GM04503 (cell line): ENCODE measurements at places on chromosomes 6 and 20.

GRCh38 chr20:51400051-51400926 is 142.2 kb downstream of the NFATC2 start:
- no peak for DNase-seq

GRCh38 chr6:121697921-121698320 is 262.5 kb downstream of the GJA1 start:
- DNase-seq, result no peak

GRCh38 chr6:49257549-49257948 is 205.5 kb downstream of the MMUT start:
- DNase-seq, result no peak

- no peak for DNase-seq
Observed at GRCh38 chr20:57548177-57549058, 12.5 kb upstream of the PCK1 start.

DNA sequence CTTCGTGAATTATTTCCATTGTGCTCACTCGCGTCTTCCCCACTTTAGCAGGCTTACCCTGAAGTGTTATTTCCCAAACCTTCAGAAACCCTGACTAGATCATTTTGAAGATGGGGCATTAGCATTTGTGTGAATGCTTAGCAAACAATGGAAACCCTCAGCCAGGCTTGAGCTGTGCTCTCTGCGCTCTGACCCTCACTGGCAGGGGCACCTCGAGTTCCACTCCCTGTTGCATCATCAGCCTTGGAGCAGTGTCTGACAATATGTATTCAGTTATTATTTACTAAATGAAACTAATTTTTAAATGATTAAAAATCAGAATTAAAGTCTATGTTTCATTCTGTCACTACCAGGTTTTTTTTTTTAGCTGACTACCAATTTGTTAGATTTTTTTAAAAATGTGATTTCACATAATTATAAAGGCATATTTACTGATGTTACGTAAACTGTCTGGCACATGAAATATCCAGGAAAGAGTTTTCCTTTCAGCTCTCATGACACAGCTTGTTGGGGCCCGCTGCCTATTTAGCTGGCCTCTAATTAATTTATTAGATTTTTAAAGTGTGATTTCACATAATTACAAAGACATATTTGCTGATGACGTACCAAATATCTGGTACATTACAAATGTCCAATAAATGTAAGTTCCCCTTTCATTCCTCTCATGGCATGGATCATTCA is 155.2 kb downstream of the PACRG start:
- no peak for DNase-seq

DNA sequence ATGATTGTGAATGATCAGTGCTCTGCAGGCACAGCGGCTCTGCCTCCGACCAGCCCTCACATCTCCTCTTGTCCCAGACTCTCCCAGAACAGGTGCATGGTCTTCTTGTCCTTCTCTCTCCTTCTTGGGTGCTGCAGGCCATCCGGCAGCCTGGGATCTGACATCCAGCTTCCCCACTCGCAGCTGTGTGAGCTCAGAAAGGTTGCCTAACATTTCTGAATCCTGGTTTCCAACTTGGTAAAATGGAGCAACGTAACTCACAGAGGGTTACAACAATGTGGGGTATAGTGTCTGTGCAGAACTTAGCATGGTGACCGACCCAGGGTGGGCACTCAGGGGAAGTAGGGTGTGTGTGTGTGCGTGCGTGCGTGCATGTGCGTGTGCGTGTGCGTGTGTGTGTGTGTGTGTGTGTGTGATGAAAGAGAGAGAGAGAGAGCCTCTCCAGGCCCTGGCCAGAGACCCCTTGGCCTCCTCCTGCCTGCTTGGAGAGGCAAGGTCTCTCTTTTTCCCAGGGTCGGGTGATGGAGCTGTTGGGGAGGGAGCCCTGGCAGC is 110.1 kb downstream of the SNX5 start:
- no peak for DNase-seq

DNA sequence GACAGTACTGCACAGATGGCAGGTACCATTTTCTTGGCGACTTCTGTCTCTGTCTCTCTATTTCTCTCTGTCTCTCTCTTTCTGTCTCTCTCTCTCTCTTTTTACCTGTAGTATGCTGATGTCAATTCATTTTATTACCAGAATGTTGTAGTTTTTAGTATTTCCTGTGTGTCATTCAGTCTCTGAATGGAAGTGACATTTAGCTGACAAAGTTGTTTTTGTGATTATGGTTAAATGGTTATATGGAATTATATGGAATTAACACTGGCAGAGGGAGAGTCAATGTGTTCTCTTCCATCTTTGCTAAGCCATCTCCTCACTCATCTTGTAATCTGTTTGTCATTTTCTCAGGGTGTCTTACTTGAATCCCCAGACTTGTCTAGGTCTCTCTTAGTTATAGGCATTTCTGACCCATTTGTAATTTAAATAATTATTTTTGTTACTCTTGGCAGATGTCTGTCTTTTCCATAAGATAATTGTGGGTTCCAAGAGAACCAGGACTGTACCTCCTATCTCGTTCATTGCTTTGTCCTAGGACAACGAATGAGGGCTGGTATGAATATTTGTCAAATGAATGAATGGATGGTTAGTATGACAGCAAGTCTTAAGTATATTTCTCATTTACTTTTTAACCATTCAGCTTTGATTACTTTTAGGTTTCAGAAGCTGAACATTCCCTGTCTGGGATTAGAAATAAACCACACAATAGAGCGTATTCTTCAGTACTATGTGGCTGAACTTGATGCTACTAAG is 64.4 kb downstream of the DNAH8 start:
- no peak for DNase-seq

DNA sequence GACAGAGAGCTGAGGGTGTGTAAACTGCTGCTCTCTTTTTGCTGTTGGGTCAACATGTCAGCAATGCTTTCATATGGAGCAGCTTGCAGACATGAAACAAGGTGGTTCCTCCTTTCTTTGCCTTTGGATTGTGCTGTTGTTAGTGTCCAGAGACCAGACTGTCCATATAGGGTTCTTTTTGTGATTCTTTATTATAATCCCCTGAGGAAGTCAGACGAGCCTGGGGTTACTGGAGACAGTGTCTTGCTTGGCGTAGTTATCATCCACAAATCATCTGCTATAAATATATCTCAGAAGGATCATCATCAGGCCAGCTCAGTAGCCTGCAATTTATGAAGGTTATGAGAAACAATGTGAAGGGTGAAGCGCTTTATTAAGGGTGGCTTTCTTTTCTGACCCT is 2.3 kb upstream of the ADGRB3 start:
- no peak for DNase-seq

DNA sequence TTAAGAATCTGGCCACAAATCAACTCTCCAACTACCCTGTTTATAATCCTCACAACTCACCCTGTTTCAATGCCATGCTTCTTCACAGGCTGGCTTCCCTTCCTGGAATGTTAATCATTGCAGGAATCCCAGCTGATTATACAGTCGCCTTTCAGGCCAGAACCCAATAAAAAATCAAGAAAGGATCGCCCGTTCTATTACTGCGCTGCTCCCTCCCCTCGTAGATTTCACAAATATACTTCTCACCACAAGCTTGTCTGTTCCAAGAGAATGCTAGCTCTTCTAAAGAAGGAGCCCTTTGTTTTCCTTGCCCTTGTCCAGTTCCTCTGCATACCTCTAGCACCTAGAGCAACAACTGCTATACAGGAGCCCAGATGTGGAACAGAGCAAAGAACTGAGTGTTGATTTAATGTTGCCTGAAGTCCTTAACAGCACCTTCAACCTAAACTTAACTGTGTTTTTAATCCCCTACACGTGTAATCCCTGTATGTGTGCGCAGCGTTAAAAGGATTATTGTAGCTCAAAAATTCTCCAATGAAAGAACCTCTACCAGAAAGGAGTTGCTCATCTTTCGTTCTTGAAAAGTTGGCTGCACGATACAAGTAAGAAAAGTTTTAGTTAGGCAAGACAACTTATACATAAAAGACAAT is 988 bp downstream of the ECHDC1 start:
- no peak for DNase-seq

DNA sequence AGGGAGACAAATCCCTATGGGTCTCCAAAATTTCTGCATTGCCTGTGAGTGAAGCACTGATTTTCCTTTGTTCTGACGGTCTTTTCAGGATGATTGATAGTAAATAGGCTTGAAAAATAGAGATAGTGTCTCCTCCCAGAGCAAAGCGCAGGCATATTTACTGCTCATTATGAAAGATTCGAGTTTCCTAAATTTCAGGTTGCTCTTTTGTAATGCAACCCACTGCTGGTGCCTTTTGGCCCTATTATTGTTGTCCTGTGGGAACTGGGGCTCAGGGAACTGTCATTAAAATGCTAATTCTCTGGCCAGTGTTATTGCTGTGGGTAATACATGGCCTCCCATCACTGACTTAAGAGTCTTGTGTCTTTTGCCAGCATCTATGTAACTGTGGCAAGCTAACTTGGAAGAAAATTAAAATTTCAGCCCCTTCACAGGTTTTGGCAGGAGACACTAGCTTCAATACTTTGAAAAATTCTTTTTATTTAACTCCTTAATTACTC is 754.1 kb upstream of the MAP3K7 start:
- DNase-seq, result no peak

DNA sequence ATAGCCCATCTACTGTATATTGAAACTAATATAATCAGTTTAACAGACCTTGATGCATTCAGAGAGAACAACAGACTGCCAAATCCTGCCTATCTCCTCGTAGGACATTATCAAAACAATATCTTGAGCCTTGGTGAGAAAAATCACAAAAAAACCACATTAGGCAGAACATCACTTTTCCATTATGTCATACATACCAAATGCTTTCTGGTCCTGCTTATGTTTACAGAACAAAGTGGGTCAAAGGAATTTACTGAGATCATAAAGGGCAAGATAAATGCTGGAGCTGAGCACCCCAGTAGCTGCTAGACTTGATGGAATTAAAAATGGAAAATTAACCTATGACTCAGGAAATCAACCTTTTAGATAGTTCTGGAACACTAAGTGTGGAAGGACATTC is 195.3 kb upstream of the KCNK16 start:
- no peak for DNase-seq

- DNase-seq, result no peak
Observed at GRCh38 chr6:164069350-164069990, 655.0 kb downstream of the QKI start.

GRCh38 chr20:4546342-4546741 is 175.4 kb upstream of the PRND start:
- DNase-seq, result no peak

DNA sequence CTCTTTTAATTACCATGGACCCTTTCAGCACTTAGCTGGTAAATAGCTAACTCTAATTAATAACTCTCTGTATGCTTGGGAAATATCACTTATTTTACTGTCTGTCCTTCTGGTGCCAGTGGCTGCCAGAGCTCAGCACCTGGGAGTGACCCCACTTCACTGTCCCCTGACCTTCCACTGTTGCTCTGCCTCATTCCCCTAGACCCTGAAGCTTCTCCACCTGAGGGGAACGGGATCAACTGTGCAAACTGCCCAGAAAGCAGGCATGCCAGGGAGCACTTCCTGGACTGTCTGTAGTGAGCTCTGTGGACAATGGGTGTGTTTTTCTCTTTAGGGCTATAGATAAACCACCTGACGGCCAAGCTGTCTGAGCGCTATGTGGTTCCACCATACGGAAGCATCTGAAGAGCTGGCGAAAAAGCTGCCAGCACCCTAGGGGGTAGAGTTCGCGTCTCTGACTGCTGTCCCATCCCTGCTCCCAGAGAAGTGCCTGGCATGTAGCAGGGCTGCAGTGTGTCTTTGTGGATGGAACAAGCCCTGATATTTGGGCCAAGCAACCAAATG is 106.3 kb upstream of the FOXA2 start:
- DNase-seq, result no peak

DNA sequence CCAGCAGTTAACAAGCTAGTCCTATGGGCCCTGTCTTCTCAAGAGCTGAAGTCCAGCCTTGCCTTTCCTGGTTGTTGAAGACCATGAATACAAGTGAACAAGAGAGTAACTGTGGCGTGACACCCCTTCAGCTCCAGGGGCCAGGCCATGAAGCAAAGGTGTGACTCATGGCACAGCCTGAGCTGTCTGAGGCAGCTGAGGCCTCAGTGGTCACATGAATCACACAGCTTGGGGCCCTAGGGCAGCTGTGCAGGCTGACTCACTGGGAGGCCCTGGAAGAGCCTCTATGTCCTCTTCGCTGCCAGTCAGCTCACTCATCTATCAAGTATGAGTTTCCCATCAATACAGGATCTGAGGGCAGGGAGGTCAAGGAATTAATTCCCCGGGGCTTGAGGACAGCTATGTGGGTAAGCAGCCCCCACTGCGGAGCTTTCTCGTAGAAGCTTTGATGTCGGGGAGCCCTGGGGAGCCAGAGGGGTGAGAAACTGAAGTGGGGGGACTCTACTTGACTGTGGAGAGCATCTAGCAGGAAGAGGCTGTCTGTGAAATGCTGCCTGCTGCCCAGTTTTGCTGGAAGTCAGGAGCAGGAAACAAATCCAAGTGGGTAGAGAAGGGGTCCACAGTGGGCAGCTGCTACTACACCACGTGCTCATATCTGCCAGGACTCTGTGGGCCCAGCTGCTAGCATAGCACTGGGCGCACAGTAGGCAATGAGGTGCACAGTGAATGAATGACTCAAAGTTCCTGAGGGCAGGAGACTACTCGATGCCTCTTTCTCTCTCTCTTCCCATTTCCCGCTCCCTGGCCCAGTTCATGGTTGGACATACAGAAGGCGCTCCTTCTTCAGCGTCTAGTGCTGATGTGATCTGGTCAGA is 13.7 kb upstream of the FAM83C start:
- DNase-seq, result peak; percentile 99

DNA sequence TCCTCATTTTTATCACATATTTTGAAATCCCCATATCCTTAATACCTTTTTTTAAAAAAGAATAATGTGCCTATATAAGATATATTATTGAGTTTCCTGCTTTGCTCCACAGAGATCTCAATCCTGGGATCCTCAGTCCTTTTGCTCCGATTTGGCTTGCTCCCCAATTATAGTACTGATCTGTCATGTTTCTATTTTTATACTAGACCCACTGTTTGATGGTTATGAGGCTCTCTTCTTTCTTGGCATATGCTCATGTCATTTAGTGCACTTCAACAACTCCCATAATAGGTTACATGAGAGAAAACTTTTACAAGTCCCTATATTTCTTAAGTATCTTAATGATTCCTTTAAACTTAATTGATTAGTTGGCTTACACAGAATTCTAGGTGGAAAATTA is 958.5 kb upstream of the EPHA7 start:
- no peak for DNase-seq

DNA sequence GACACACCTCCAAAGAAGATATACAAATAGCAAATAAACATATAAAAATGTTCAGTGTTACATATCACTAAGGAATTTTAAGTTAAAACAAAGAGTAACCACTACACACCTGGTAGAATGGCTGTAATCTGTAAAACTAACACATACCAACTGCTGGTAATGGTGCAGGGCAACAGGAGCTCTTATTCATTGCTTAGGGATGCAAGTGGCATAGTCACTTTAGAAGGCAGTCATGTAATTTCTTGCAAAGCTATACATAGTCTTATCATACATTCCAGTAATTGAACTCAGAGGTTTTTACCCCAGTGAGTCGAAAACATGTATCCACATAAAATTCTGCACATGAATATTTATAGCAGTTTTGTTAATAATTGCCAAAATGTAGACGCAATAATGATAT is 906.8 kb upstream of the CITED2 start:
- DNase-seq, result no peak

DNA sequence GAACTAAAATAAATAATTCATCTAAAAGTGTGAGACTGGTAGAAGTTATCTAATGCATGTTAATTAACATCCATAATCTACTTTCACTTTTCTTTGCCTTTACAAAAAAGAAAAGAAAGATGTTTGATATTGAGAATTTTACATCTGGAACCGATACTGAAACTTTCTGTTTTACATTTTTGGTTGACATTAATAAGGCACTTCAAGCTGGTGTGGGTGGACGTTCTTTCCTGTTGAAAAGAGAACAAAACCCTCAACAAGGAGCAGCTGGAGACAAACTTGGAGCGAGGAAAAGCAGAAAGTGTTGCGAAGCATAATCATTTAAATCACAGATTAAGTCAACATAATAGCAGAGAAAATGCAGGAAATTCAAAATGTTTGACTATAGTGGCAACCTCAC is 575.2 kb upstream of the ADGRB3 start:
- DNase-seq, result no peak
